ENCODE measurements at places on chromosomes 2 and 18. TPM values are rescaled to one million over a fixed set of nuclear protein-coding genes. Genes with fewer than 3 reads are reported as not detected.

TCF4 gene
- 105 TPM for total RNA-seq

- DNase-seq: no peak
Measured at GRCh38 chr2:31373127-31373526, 41.4 kb downstream of the XDH start.

- DNase-seq: no peak
Measured at GRCh38 chr2:31287654-31288053, 53.7 kb downstream of the EHD3 start.

DSC3 gene
- total RNA-seq: 176 TPM

DNA sequence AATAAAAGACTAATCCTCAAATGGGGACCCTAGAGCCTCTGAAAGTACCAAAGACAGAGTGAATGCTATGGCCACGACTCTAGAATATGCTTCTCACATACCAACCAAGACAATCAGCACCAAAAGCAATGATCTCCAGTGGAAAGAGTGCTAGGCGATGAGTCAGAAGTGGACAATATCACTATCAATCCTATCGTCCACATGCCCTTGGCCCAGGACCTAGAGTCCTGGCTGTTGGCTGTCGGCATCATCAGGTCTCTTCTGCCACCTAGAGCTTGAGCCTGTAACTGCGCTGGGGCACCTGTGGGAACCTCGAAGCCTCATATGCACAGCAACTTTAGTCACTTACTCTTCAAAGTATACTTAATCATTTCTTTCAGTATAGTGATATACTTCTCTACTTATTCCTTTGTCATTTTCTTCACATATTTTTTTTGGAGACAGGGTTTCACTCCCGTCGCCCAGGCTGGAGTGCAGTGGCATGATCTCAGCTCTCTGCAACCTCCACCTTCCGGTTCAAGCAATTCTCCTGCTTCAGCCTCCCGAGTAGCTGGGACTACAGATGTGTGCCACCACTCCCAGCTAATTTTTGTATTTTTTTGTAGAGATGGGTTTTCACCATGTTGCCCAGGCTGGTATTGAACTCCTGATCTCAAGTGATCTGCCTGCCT, 29.7 kb downstream of the NOL10 start:
- no peak for DNase-seq

C2orf72 gene
- total RNA-seq: 0.25 TPM

DNA sequence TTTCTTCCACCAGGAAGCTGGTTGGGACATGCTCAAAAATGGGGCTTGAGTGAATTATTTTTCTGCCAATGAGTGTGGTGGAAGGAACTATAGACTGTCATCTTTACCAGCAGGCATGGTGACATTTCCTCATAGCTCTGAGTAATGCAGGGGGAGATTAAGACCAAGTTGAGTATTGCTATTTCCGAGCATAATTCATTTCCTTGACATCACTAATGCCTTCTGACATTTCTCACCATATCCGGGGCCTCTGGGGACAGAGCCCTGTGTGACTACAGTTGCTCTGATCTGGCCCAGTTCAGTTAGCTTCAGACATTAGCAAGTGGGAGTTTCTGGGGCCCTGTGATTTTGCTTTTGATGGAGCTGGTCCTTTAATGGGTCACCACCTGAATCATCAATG, 410.4 kb downstream of the MEIS1 start:
- no peak for DNase-seq

- no peak for DNase-seq
Measured at GRCh38 chr2:85887566-85888019, 1.2 kb downstream of the ST3GAL5 start.

GRCh38 chr2:64760128-64760527, 106.4 kb upstream of the SERTAD2 start:
- no peak for DNase-seq

- no peak for DNase-seq
Measured at GRCh38 chr2:45818591-45818990, 167.1 kb downstream of the PRKCE start.

GRCh38 chr2:1972948-1973347, 228.6 kb upstream of the PXDN start:
- DNase-seq: no peak

DNA sequence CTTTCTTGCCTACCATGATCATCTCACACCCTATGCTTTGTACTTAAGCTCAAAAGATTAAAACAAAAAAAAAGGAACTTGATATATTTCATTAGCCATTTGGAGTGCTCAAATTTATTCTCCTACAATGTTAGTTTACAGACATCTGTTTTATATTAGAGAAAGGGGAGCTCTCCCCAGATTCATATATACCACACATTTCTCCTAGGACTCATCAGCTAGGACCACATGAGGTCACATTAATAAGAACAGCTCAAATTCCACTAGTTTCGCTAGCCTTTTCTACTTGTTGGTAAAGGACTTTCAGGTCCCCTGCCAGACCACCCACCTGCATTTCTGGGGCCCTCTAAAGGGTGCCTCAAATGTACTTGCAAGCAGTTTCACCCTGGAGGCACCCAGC, 151.2 kb upstream of the MMADHC start:
- no peak for DNase-seq

DNA sequence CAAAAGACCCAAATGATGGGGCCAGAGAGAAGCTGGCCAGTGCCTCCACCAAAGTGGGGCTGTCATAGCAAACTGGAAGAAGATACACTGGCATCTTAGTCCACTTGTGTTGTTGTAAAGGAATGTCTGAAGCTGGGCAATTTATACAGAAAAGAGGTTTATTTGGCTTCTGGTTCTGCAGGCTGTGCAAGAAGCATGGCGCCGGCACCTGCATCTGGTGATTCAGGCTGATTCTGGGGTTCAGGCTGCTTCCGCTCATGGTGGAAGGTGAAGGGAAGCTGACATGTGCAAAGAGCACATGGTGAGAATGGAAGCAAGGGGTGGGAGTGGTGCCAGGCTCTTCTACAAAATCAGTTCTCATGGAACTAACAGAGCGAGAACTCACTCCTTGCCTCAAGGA, 135.9 kb upstream of the TWIST2 start:
- peak; percentile 77 for DNase-seq

Data from vagina (tissue), 2 donors.